ENCODE measurements at places on chromosomes 7 and 10.
A peak's percentile ranks its signal among the peaks of the same experiment; 100 is the strongest.

DNA sequence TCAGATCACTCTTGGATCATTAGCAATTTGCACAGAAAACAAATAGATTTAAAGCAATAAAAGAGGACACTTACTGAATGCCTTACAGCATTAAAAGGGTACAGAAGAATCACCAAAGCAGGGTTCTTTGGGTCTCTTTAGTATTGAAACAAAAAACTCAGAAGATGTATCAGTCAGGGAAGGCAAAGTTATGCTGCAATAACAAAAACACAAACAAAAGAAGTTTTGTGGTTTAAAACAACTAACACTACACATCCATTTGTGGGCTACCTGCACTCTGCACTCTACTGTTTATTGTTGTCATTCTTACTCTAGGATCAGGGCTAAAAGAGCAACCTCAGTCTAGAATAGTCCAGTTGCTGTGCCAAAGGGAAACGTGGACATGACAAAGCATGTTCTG lies 216.4 kb downstream of the GPAM start:
- no peak for DNase-seq

- no peak for DNase-seq
Observed at GRCh38 chr10:126448091-126448490, 59.8 kb upstream of the ADAM12 start.

DNA sequence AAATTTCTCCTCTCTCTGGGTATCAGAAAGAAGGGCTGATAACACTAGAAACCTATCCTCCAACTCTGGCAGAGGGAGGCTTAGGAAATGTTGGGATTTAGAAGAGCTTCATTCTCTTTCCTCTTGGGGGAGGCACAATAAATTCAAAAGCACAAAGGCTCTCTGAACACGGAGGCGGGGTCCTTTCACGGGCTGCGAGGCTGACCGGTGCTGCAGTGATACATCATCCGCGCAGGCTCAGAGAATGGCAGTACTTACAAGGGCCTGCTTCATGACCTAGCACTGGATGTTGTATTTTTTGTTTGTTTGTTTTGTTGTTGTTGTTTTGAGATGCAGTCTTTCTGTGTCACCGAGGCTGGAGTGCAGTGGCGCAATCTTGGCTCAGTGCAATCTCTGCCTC lies 306.2 kb downstream of the SORCS3 start:
- no peak for DNase-seq

DNA sequence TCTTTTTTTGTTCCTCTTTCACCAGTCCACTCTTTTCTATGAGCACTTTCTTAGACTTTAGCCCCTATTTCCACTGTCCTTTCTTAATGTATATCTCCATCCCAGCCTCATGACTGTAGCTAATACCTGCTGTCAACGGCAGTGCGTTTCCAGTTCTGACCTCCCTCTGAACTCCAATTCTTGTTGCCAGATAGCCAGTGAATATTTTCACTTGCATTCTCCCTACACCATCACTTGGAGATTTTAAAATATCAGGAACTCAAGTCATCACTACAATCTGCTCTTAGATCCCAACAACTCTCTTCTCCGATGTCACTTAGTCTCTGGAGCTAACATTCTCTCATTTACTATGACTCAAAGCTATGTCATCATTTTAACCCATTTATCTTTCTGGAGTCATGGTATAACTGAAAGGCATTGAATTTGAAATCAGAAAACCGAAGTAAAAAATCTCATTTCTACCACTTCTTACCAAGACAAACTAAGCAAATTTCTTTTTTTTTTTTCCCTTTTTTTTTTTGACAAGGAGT lies 5.1 kb upstream of the SLC16A12 start:
- DNase-seq: no peak

DNA sequence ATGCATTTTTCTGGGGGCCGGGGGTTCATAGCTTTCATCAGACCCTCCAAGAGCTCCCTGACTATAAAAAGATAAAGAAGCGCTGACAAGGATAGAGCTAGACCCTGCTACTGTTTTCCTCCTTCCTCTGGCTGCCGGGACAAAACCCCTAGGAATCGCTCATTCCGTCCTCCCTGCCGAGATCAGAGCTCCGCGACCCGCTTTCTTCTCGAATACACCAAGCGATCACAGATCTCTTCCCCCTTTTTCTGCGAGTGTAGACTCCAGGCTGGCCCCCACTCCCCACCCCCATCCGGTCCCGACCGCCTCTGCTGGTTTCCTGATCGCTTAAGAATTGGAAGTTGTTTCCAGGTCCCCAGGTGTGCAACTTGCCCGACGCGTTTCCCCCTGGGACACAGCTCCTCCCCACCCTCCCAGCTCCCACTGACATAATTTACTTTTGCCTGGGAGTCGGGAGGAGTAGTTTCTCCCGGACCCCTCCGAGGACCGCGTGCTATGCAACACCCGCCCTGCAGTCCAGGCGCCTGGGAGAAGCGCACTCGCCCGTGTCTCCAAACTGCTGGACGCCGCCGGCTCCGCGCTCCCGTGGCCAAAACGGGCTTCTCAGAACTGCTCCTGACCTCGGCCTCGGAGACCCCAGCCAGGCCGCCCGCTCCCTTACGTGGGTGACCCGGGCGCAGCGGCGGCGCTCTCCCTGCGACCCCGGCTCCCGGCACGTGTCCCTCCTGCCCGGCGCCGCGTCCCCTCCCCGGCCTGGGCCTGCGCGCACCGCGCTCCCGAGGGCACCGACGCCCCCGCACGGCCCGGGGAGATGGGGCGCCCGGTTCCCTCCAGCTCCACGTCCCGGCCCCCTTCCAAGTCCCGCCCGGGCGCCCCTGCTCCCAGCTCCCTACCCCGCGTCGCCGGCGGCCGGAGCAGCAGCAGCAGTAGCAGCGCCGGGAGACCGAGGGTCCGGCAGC lies 552 bp downstream of the IL15RA start:
- peak; percentile 47 for DNase-seq

DNA sequence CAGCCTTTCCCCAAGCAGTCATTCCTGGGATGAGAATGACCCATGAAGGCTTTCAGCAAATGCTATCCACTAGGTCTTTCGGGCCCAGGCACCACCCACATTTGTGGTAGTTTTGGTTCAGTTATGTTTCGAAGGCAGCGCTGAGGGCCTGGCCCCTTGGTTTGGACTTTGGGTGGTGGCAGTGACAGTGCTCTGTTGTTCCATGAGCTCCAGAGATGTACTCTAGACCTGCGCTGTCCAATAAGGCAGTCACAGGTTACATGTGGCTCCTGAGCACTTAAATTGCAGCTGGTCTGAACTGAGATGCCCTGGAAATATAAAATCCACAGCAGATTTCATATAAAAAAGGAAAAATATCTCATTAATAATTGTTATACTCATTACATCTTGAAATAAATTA lies 209.6 kb downstream of the CCSER2 start:
- no peak for DNase-seq

DNA sequence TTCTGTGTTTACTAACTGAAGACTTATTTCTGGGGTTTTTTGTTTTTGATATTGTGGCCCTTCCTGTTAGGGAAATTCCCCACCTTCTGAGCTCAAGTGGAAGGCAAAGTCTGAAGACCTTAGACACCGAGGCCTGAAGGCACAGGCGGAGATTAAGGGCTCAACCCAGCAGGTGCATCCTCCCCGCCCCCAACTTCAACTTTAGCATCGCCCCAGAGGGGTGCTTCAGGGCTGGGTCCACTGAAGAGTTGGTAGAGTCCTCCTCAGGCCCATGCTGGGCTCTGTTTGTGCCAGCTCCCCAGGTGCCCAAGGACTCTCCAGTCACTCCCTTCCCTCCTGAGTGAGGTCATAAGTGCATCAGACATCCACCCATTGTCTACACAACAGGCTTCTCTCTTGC lies 9.4 kb upstream of the PPIA start:
- DNase-seq: no peak

GRCh38 chr10:5896208-5897052 lies 6.4 kb downstream of the FBH1 start:
- no peak for DNase-seq

- DNase-seq: no peak
Observed at GRCh38 chr7:150736864-150737263, 354 bp upstream of the GIMAP5 start.

GRCh38 chr7:113892818-113893217 lies 26.0 kb downstream of the PPP1R3A start:
- no peak for DNase-seq

DNA sequence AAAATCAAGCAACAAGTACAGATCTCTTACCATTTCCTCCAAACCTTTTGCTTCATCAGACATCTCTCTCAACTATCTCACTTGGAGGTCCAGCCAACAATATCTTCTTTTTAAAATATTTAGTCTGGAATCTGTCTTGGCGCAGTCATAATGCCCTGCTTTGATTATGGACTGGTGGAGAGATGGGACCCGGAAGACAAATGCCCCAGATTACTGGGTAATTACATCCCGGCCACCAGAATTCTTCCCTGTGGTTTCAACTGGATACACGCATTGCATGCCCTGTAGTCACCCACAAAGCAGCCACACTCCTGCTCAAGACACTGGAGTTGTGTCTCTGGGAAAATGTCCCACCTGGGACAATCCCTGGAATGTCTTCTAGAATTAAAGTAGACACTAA lies 65.5 kb downstream of the BPGM start:
- no peak for DNase-seq

GRCh38 chr10:121405549-121405948 lies 192.7 kb downstream of the FGFR2 start:
- DNase-seq: peak; percentile 16

DNA sequence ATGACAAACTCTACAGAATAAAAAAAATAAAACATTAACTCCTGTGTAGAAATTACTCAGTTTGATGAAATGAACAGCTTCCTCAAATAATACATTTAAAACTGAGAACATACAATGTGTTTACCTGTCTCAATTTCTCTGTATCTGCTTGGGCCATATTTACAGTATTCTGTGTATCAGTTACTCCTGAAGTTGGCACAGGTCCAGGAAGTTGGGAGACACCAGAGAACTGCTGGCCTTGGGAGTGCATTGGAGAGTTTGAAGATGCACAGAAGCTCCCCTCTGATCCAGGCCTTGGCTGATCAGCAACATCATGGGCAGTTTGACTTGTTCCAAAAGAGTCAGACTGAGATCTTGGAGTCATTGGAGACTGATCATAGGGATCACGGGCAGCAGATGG lies 155.1 kb downstream of the GALNT11 start:
- DNase-seq: no peak

GRCh38 chr10:86443069-86443468 lies 76.5 kb upstream of the GRID1 start:
- DNase-seq: no peak

GRCh38 chr7:28096713-28097112 lies 83.9 kb downstream of the JAZF1 start:
- DNase-seq: peak; percentile 81

GRCh38 chr7:103120362-103120761 lies 28.5 kb downstream of the NAPEPLD start:
- no peak for DNase-seq

- DNase-seq: peak; percentile 52
Observed at GRCh38 chr10:70940834-70941568, 52.6 kb upstream of the PCBD1 start.

DNA sequence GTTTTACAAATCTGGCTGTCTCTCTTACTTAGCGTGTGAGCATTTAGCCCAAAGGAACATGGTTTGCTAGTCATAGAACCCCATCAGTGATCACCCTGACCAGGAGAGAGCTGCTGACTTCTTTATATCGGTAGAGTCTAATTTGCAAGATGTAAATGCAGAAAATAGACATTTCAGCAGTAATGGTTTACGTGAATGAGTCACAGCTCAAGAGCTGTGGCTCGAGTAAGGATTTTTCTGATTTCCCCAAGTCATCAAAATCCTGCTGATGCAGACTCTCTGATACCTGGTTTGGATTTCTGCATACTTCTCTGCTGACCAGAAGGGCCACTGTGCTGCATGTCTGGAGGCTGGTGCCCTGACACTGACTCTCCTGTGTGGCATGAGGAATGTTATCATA lies 25.7 kb downstream of the NUB1 start:
- DNase-seq: no peak

- DNase-seq: no peak
Observed at GRCh38 chr10:7567911-7568620, 98.7 kb downstream of the ITIH5 start.

- DNase-seq: no peak
Observed at GRCh38 chr7:27107391-27108381, 5.2 kb upstream of the HOXA2 start.

DNA sequence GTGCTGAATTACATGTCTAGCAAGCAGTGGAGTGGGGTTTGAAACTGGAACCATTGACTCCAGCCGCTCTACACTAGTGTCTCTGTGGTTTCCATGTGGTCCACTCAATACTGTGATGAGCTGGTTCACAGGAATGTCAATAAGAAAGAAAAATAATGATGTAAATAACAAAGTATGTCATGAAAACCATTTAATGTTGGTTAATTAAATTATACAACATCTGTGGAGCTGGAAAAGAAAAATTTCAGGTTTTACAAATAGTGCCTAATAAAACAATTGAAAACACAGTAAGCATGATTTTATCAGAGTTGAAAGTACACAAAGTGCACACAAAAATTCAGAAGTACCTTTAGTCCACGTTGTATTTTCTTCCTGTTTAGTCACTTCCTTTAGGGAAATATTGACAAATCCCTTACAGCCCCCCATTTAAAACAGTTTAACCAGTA lies 28.7 kb upstream of the NAMPT start:
- DNase-seq: no peak

DNA sequence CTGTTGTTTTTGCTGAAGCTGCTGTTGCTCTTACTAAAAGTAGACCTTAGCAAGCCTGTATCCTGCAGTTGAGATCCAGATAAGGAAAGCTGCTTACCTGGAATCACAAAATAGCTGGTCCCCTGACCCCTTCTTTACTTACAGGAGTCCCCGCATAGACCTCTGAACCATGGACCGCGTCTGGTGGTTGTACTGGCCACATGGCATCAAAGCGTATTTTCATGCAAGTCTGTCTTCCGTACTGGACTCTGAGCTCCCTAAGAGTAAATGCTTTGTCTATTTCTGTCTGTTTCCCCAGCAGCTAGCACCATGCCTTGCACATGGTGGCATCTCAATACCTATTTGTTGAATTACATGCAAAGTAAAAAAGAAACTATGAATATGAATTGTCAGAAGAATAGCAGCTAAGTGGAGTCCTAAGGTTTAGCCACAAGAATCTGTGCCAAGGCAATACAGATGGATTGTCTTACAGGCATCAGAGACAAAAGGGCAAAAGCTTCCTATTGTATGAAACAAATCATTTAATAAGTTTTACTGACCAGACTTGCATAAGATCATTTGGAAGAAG lies 159.2 kb downstream of the PAXIP1 start:
- DNase-seq: no peak
